Glomerular endothelial cell (primary cell): ENCODE measurements at places on chromosomes 7 and 10. TPM values are rescaled to one million over a fixed set of nuclear protein-coding genes. Genes with fewer than 3 reads are reported as not detected.

DNA sequence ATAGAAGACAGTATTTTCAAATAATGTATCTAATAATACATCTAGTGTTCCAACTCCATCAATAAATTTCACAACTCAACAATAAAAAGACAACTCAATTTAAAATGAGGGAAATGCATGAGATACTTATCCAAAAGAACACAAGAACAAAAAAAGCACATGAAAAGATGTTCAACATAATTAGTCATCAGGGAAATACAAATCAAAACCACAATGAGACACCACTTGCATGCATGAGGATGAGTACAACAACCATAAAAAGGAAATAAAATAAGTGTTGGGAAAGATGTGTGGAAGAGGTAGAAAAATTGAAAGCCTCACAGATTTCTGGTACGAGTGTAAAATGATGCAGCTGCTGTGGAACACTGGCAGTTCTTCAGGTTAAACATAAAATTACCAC, 111.6 kb upstream of the PTPRZ1 start:
- no peak for DNase-seq

Gene FAM241B
- 1.6 and 1.8 TPM in 2 replicates for total RNA-seq

DNA sequence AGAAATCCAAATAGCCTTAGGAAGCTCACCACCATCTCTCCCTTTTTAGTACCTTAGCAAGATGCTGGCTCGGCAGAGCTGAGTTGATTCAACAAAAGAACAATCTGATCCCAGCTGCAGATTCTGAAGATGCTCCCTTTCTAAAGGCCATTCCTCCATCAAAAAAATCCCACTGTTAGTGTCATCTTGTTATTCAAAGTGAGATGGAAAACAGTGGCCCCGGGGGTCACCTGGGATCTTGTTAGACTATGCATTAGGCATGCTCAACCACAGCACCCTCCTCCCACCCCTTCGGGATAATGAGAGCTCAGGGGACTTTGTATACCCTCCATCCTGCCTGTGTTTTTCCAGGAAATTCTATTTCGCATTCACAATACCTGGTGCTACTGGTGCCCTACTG, 2.4 kb downstream of the NCAPG2 start:
- DNase-seq = no peak

DNA sequence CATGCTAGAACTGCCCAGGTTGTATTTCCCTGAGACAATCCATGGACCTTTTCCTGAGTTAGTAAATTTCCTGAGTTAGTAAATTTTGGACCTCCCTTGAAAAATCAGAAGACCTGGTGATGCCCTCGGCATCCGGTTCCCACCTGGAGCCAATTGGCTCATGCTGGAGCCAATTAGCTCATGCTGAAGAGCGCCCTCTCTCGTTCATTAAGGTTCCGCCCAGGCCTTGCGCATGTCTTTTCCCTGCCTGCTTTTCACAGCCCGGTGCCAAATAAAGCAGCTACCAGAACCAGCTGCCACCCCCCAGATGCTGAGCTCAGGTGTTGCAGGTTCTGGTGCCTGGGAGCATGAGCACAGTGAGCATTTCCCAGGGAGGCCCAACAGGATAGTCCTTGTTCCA, 96.2 kb downstream of the APBB1IP start:
- no peak for DNase-seq

Gene CTAGE15
- not detected in 2 replicates for total RNA-seq

DNA sequence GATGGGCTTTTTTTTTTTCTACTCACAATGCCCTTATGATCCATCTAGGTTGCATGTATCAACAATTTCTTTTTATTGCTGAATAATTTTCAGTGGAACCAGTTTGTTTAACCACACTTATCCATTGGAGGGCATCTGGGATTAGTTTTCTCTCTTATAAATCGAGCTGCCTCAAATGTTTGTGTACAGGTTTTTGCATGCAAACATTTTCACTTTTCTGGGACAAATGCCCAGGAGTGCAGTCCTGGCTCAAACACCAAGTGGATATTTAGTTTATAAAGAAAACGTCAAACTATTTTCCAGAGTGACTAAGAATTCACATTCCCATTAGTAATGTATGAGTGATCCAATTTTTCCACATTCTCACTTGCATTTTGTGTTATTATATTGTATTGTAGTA, 313.4 kb downstream of the CXCL12 start:
- DNase-seq = no peak

- DNase-seq = no peak
These were observed 14.0 kb downstream of the MMD2 start for GRCh38 chr7:4944939-4945338.

- no peak for DNase-seq
These were observed 3.5 kb upstream of the ZNF282 start for GRCh38 chr7:149191851-149192250.

DNA sequence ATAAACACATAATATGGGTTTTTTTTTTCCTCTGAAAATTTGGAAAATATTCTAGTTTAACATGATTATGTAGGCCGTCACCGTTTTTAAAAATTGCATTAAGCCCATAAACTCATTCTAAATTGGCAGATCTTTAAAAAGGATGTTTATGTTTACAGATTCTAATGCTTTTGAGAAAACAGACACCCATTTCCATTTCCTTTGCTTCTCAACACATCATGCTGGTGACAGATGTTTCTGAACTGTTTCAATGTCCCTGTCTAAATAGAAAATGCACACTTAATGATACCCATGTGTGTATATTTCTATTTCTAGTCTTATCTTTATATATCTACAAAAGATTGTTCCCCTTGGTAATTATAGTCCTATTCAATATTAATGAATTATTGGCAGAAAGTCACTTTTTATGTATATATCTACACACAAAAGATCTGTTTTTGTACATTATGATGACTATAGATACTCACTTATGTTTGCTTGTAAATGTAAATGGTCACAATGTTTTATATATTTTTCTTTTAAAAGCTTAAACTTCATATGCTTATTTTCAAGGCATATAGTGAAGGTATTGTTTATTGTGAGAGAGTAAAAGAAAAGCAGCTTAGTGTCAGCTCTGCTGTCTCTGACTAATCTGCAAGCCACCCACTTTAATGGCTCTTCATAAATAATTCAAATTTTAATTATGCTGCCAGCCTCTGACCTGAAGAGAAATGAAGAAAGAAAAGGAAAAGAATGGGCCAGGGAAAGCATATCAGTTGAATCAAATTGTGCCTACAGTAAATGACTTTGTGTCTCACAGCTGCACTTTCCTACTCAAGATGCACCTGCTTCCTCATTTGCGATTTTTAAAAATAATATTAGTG, 179.4 kb downstream of the CACNA2D1 start:
- DNase-seq = no peak

Gene HOXA13
- not detected in 2 replicates for total RNA-seq

DNA sequence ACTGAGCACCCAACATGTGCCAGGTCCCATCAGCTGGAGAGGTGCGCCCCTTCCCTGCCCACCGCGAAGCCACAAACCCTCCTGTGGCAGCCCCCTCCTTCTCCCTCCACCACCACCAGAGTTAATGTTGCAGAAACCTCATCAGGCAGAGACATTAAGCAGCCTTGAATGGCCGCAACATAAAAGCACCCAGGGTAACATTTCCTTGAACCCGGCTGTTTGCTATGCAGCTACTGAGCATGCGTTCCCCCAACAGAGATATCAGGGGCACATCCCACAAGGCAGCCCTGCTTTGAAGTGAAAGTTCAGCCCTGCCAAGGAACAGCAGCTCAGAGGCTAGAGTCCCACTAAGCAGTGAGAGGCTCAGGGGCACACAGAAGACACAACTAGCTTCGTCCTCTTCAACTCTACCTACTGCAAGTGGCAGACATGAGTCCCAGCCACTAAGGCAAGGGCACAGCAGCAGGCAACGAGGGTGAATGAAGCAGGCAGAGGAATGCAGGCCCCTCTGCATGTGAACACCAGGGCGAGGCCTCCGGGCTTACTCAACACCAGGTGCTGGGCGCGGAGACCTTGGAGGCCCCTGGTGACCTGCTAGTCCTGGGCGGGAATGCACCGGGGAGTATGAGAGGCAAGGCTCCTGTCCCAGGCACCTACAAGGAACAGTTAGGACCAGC, 107.4 kb downstream of the SLIT1 start:
- no peak for DNase-seq

GRCh38 chr7:38374507-38374906, 101.1 kb upstream of the TARP start:
- no peak for DNase-seq
